Ovary (tissue), 10 donors: ENCODE measurements at places on chromosomes 6 and 20. TPM values are rescaled to one million over a fixed set of nuclear protein-coding genes. Genes with fewer than 3 reads are reported as not detected.

GRCh38 chr20:62792182-62792939 lies 3.9 kb upstream of the MRGBP start:
- DNase-seq = no peak
- peaks cover 7% of the 10 kb centered on the region for H3K4me1 ChIP-seq
- H3K4me3 ChIP-seq = no peak overlapping the region
- H3K27ac ChIP-seq = no peak overlapping the region
- no peaks in the 10 kb centered on the region for H3K27me3 ChIP-seq

The PARD6B gene
- 0.91 TPM for polyA plus RNA-seq

The ZFP57 gene
- polyA plus RNA-seq = not detected

The PRICKLE4 gene
- 3.0 TPM for polyA plus RNA-seq

DNA sequence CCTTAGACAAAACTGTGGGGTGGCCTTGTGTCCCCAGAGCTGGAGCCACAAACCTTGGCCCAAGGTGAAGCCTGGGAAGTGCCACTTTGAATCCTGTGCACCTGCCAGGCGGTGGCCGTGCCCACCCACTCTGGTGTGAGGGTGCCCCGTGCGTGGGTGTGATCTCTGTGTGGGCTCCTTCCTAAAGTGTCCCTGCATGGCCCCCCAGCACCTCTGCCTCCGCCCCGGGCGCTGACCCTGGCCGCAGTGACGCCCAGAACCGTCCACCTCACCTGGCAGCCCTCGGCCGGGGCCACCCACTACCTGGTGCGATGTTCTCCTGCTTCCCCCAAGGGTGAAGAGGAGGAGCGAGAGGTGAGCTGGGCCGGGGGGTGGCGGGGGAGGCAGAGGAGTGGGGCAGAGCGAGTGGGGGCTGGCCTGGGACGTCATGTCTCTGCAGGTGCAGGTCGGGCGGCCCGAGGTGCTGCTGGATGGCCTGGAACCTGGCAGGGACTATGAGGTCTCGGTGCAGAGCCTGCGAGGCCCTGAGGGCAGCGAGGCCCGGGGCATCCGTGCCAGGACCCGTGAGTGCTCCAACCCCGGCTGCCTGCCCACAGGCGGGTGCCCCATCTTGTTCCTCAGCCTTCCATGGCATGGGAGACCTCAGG lies 18.3 kb downstream of the COL20A1 start:
- no peak overlapping the region for H3K27ac ChIP-seq

GRCh38 chr6:114304304-114304887 lies 38.4 kb downstream of the HS3ST5 start:
- no peak overlapping the region for H3K27ac ChIP-seq
- H3K27me3 ChIP-seq = no peaks in the 10 kb centered on the region

DNA sequence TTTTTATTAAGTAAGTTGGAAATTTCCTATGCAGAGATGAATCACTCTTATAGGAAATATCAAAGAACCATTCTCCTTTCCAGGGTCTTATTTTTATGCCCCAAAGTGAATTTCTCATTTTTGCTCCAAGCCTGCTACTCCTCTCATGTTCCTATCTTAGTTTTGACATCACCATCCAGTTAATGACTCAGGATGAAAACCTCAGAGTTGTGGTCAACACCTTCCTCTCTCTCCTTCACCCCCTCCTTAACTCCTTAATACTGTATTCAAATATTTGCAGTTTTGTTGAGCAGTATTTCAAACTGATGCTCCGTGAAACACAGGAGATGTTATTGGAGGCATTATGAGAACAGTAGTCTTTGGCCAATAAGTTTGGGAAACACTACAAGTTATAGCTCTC lies 64.1 kb downstream of the NRN1 start:
- H3K27ac ChIP-seq = no peak overlapping the region
- H3K27me3 ChIP-seq = no peaks in the 10 kb centered on the region
- no peak overlapping the region for H3K4me3 ChIP-seq
- H3K36me3 ChIP-seq = no peaks in the 10 kb centered on the region
- DNase-seq = no peak

DNA sequence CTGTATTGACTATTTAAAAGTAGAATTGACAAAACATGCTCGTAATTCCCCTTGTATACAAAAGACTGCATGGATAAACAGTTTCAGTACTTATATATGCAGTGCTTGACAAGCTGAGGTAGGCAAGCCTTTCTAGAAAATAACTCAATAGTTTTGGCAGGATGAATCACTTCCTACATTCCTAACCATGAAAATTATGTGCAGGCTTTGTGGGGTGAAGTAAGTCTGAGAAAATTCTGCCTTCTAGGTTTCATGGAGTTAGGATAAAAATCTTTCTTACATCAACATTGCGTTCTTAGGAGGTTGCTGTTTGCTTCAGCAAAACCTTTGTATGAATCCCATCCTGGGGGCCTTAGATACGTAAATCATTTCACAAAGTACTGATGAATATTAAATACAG lies 801.4 kb upstream of the EYS start:
- no peak overlapping the region for H3K27ac ChIP-seq
- DNase-seq = no peak
- H3K27me3 ChIP-seq = no peaks in the 10 kb centered on the region
- no peak overlapping the region for H3K4me3 ChIP-seq
- no peaks in the 10 kb centered on the region for H3K4me1 ChIP-seq

GRCh38 chr20:16387666-16388065 lies 185.6 kb downstream of the KIF16B start:
- no peak for DNase-seq
- no peak overlapping the region for H3K27ac ChIP-seq
- no peak overlapping the region for H3K4me3 ChIP-seq
